ENCODE measurements at places on chromosomes 1 and 21.

- no peak for DNase-seq
Measured at GRCh38 chr1:154717528-154717924, 109.5 kb upstream of the ADAR start.

- DNase-seq: no peak
Measured at GRCh38 chr21:45352621-45353139, 52.3 kb upstream of the COL18A1 start.

DNA sequence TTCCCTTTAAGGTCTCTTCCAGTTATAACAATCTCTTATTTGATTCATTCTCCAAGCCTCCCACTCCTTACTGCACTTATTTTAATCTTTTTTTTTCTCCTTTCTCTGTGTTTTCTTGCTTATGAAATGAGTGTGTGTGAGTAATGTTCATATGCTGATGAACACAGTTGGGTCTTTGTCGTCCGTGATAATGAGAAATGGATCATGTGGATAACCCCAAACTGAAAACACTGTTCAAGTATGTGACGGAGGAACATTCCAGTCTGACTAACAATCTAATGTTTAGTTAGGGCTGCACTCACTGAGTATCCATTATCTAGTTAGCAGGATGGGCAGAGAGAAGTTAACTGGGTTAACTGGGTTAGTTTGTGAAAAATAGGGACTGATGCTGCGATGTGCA lies 253.1 kb upstream of the DUSP10 start:
- no peak for DNase-seq

- no peak for DNase-seq
Measured at GRCh38 chr1:206949208-206949607, 2.9 kb upstream of the PIGR start.

DNA sequence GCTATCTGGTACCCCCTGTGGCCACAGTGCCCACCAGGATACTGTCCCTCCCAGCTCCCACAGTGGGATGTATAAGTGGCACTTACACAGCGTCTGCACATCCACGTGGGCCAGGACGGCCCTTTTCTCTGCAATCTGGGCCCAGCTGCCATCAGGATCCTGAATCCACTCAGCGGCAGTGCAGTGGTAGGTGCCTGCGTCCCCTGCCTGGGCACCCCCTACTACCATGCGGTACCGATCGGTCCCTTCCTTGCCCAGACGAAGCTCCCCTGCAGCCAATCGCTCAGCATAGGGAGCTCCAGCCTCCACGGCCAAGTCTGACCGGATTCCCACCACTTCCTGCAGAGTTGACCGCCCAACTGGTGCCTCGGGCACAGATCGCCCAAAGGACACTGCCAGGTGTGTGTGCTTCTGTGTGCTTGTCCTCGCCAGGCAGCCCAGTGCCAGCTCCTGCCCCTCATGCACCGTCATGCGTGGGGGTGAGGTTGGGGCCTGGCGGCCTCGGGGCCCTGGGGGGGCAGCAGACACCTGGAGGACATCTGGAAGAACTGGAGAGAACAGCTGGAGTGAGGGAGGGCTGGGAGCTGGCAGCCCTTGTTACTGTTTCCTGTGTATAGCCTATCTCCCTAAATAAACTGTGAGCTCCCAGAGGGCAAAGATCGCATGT lies 4.7 kb downstream of the IGSF8 start:
- no peak for DNase-seq

- no peak for DNase-seq
Measured at GRCh38 chr1:234628089-234628488, 18.1 kb upstream of the IRF2BP2 start.

DNA sequence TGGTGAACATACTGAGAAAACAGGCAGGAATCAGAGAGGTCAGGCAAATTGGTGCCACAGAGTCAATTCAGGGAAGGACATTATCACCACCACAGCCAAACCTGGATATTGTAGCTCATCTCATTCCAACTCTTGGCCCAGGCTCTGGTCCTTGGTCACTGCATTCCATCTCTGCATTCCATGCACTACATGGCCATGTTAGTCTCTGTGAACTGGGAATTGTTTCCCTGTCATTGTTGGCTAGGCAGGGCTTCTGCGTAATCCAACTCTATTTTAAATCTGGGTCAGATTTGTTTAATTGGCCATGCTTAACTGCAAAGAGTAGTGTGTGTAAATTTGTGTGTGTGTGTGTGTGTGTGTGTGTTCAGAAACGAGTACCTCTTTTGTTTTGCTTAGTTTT lies 837.6 kb upstream of the ADAMTS5 start:
- peak; percentile 21 for DNase-seq

GRCh38 chr1:110559157-110559556 lies 40.2 kb upstream of the KCNA10 start:
- DNase-seq: no peak

- DNase-seq: no peak
Measured at GRCh38 chr1:178575611-178576361, 62.9 kb downstream of the TEX35 start.

GRCh38 chr1:172642970-172643369 lies 15.9 kb upstream of the FASLG start:
- no peak for DNase-seq

DNA sequence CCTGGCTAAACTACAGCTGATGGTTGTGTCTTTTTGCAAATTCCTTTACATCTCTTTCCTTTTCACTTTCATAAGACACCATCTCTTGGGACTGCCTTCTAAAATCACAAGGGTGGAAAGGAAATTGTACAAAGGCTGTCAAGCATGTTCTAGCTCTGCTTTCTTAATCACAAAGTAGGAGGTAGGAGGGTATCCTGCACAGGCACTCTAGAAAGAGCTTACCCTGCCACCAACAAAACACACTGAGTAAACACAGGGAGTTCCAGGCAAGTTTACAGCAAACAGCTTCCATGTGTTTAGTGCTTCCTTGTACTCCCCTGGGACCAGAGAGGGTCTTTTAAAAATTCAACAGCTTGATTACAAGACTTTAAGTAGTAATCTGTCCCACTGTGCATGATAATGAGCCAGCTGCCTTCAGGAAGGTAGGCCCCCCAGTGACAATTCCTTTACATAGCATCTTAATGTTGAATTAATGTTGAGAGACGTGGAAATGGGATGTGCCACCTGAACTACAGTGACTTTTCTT lies 2.4 kb downstream of the PLPP3 start:
- DNase-seq: peak; percentile 73

DNA sequence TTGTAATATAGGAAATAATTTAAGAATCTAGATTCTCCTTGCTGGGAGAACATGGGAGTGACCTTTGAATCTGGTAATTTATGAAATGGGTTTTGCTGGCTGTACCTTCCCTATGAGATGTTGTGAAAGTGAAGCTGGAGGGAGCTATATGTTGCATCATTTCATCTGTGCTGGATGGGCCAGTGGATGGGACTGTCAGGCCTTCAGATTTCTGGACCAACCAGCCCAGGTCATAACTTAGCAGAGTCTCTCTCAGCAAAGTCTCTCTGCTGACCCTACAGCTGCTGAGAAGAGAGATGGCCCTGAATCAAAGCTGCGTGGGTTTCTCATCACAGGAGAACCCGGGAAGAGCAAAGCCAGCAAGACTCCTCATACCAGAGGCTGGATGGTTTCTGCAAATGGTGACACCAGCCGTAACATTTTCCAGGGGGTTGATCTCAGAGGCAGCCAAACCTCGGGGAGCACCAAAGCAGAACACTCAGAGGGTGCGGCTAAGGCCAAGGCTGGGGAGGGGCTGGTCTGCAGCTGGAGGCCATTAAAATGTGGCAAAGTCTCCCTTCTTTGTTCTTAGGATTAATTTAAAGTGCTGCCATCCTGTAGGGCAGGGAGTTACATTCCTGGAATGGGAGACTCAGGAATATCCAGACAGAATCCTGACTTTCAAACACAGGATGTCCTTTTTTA lies 18.2 kb upstream of the PTGFRN start:
- DNase-seq: no peak

GRCh38 chr1:215484171-215484939 lies 82.7 kb upstream of the KCTD3 start:
- no peak for DNase-seq

DNA sequence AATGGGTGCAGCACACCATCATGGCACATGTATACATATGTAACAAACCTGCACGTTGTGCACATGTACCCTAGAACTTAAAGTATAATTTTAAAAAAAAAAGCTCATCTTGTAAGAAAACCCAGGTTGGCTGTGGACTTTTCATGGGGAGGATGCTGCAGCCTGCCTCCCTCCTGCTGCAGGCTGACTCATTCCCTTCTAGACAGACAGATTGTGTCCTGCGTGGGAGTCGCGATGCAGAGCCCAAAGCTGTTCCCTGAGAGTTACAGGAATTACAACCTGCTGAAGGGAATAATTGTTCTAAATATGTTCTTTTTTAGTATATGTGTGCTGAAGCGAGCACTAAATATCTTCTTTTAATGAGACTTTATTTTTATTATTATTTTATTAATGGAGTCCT lies 93.2 kb downstream of the TBX19 start:
- DNase-seq: no peak

- no peak for DNase-seq
Measured at GRCh38 chr21:46135782-46136395, 19.5 kb downstream of the FTCD start.

DNA sequence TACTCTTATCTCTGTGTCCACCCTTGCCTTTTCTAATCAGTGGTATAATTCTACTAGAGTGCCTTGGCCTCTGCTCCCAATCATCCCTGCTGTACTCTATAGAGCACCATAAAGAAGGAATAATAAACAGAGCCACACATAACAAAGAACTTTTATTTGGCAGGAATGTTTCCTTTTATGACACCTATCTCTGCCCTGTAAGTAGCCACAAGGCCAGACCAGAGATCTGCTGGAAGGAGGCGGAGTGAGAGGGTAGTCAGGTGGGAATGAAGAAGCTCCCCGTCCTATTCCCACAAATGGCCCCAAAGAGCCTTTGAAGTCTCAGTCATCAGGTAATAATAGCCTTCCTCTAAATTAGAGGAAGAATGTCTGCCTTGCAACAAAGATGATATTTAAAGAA lies 32.7 kb downstream of the WLS start:
- no peak for DNase-seq

DNA sequence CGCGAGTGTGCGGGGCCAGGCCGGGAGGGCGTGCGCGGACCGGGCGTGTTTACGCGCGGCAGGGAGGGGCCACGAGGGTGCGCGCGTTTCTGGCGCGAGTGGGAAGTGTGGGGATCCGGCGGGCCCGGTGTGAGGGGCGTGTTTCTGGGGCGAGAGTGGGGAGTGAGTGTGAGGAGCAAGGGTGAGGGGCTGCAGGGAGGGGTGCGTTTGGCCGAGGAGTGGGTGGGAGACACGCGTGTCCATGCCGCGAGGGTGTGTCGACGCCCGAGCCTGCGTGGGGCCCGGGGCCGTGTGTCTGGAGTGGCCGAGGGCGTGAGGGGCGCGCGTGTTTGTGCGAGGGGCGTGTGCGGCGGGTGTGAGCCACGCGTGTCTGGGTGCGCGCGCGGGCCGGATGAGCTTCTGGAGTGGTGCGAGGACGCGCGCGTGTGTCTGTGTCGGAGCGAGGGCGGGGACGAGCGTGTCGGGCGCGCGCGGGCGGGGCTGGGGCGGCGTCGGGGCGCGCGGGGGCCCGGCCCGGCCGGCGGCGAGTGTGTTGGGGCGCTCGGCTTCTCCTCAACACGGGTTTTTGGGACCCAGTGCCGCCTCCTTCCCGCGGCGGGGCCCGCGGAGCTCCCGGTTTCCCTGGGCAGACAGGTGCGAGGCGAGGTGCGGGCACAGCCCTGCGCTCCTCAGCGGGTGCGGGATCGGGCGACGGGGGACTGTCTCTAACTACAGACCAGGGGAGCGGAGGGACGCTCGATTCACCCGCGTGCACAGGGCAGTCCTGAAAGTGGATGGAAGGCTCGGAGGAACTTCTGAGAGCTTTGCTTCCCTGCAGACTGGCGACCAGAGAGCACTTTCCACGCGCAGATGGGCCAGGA lies 65.8 kb upstream of the VAMP3 start:
- peak; percentile 55 for DNase-seq

DNA sequence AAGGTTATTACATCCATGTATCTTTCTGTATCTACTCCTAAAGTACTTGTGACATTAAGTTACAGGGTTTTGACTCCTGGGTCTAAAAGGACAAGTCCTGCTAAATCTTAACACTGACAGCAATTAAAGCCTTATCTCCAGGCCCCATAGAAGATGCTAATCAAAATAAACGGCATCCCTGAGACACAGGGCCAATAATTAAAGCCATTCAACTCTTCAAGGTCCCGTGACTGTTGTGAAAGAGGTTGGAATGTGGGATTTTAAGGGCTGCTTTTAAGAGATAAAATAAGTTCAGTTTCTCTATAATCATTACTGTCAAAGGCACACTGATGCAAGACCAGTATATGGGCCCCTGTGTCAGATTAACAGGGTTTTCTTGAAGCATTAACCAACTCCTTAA lies 8.3 kb downstream of the DNAI4 start:
- DNase-seq: no peak

DNA sequence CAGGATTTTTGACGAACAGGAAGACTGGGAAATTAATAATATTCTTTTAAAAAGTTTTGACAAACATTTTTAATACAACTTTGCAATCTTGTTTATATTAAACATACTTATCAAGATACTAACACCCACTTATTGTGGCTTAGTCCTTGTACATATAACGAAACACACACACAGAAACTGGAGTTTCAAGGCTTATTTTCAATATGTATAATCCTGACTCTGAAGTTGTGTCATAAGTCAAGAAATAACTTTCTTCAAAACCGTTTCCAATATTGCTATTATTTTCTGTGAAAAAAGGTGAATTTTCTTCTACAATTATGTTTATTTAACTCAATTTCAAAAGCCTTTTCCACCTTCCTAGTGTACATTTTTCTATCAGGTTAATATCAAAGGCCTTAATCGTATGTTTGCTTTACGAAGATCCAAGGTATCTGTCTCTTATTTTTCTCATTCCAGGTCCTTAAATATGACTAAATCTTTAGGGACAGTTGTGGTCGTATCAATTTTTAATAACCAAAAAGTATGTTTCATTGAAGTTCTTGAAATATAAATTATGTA lies 1.8 kb downstream of the CDKN2C start:
- no peak for DNase-seq

GRCh38 chr1:242240077-242240476 lies 241.2 kb upstream of the MAP1LC3C start:
- no peak for DNase-seq

DNA sequence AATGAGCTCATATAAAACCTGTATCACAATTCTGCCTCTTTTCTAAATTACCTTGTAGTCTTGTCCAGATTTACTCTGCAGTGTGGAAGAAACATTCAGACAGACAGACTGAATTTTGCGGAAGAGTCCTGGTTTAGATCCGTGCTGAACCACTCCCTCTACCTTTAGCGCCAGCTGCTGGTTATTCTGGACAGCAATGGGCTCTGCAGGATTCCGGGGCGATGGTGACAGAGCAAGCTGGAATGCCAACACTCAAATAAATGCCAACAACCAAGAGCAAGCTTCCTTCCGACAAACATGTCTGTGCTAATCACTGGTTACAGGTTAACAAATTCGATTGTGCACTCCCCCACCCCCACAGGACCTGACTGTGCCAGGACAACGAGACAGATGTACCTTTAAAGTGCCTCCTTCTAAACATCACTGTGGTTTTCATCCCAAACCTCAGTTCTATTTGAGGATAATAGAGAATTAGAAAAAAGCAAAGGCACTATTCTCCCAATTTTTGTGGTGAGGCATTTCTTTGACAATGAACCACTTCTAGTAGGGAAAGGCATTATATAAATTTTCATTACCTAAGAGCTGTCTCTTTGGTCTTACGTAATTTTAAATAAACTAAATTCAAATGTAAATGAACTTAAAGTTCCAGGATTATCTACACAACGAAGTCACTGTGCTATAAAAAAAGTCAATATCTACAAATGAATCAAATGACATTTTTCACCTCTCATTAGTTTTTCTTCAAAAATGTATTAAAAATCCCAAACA lies 90.4 kb downstream of the INTS7 start:
- peak; percentile 65 for DNase-seq

All from neural progenitor cell (in vitro differentiated cells).